Transverse colon (tissue), 4 donors: ENCODE measurements at places on chromosomes 5 and 9. TPM values are rescaled to one million over a fixed set of nuclear protein-coding genes. Genes with fewer than 3 reads are reported as not detected.

GRCh38 chr9:134214766-134215419 lies 50.5 kb upstream of the RNU6ATAC start:
- no peak for DNase-seq

Gene NR2F1-AS1
- total RNA-seq, result 2.7 TPM

- DNase-seq, result no peak
Measured at GRCh38 chr5:133384903-133385302, 227.4 kb downstream of the FSTL4 start.

- no peak for DNase-seq
Measured at GRCh38 chr9:78905387-78905786, 608.5 kb downstream of the PSAT1 start.

Gene PCDHA2
- not detected for total RNA-seq
